ENCODE measurements at places on chromosomes 13 and 19.

- no peak for DNase-seq
These were observed 64.0 kb downstream of the SERP2 start for GRCh38 chr13:44437356-44438233.

DNA sequence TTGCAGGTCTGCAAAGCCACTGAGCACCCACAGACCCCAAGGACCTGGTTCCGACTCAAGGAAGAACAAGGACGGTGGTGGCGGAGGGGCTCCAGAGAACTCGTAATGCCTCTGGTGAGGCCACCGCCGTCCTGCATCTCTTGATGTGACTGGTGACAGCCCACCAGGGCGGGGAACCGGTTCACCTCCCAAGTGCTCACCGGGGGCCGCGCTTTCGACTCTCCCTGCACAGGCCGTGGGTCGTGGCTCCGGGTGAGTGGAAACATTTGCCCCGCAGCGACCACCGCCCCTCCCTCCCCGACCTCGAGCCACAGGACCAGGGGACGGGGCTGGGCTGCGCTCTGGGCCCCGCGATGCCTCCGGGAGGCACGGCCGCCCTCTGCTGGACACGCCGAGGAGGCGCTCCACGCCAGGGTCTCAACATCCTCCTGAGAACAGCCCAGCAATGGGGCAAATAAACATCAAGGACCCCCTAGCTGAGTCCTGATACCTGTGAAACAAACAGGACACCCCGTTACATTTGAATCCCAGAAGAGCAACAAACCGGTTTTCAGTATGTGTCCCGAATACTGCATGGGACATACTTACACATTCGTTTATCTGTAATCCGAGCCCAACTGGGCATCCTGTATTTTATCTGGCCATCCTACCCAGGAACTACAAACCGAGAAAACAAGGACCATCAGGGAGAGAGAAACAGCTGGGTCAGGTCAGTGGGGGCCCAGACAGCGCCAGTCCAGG lies 3.9 kb upstream of the PLPP2 start:
- no peak for DNase-seq

- DNase-seq, result no peak
These were observed at the start of gene SPTBN4 for GRCh38 chr19:40466985-40467734. TSS of gene SPTBN4 (plus strand) at chr19:40467001. CDS start at chr19:40472622, 5,621 bp downstream.

DNA sequence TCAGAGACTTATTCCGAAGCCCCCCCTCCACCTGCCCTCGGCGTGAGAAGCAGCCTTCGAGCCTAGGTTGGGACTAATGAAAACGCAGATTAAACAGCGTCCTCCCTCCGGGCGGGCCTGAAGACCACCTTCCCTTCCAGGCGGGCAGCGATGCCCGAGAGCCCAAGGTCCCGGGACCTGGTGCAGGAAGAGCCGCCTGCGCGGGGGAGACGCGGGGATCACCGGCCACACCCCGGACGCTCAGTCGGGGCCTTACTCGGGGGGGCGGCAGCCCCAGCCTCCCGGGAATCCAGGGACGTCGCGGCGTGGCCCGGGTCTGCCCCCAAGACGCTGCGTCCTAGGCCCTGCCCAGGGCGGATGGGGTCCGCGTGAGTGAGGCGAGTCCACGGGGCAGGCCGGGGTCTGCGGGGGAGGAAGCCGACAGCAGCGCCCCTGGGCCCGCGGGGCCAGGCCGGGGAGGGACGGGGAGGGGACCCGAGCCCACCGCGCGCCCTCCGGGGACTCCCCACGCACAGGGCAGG lies 33.3 kb upstream of the SPACA7 start:
- no peak for DNase-seq

DNA sequence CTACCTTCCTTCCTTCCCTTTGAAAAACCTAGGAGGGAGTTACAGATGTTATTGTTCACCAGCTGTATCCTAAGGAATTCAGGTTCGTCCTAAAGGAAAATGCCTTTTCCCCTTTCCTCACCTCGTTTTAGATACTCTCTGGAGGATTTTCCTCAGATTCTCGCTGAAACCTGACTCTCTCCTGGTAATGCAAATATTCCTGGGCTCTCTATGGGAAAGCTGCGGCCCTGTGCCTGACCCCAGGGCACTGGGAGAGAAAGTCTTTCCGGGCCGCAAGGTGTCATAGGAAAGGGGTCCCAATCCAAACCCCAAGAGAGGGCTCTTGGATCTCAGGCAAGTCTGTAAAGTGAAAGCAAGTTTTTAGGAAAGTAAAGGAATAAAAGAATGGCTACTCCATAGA lies 13.1 kb upstream of the OR1M1 start:
- no peak for DNase-seq

DNA sequence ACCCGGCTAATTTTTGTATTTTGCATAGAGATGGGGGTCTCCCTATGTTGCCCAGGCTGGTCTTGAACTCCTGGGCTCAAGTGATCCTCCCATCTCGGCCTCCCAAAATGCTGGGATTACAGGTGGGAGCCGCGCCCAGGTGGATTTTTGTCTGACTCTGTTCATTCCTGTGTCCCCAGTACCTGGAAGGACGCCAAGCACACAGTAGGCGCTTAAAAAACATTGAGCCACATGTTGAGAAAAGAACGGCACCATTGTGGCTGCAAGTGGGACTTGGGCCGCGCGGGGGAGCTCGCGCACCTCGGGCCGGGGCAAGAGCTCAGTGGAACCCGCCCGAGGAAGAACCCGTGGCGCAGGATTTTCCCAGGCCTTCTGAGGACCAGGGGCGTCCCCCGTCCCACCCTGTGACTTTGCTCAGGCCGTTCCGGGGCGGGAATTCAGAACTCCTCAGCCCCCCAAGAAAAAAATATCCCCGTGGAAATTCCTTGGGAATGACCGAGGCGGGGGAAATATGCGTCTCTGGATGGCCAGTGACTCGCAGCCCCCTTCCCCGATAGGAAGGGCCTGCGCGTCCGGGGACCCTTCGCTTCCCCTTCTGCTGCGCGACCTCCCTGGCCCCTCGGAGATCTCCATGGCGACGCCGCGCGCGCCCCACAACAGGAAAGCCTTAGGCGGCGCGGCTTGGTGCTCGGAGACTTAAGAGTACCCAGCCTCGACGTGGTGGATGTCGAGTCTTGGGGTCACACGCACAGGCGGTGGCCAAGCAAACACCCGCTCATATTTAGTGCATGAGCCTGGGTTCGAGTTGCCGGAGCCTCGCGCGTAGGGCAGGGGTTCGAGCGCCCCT lies 1.4 kb upstream of the ICAM1 start:
- DNase-seq, result no peak

GRCh38 chr19:42204664-42205063 lies 12.8 kb downstream of the DEDD2 start:
- DNase-seq, result no peak

DNA sequence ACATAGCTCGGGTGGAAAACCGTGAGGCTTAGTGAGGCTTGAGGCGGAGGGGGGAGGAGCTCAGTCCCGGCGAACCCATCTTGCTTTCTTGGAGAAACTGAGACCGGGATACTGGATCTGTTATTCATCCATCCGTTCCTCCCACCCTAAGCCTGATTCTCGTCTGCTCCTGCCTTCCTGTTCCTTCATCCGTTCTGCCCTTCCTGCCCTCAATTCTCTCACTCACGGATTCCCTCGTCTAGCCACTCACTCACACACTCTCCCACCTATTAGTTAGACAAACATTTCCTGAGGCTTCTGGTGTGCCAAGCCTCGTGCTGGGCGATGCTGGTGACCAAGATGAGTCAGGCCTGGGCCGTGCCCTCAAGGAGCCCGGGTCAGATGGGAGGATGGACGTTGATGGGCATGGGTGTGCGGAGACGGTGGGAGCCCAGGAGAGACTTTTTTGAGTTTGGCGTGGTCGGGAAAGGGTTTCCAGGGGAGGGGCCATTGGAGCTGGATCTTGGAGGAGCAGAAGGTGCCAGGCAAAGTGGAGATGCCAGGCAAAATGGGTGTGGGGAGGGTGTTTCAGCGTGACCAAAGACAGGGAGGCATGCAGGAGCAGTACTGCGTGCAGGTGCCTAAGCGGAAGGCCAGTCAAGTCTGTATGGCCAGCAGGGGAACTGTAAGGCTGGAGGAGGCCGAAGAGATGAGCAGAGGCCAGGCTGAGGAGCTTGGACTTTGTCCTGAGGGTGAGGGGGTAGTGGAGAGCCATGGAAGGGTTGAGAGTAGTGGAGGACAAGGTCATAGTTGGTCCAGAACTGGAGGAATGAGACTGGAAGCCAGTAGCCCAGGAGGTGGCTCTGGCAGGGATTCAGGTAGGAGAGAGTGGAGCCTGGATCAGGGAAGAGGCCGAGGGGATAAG lies 7.4 kb upstream of the CNFN start:
- no peak for DNase-seq

DNA sequence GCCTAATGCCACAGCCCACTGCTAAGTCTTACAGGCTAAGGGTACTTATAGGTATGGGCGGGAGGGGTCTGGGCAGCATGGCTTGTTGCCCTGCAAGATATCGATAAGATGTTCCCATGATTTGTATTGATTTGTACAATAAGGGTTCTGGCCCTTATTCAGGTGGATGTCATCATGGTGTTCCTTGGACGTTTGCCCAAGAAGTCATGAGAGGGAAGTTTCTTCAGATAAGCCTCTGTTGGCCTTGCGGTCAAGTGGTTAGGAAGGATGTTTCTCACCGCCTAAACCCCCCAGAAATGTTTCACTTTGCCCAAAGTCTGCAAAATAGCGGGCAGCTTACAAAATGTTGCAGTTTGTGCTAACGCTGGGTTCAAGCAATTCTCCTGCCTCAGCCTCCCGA lies 7.3 kb downstream of the PARP4 start:
- no peak for DNase-seq

DNA sequence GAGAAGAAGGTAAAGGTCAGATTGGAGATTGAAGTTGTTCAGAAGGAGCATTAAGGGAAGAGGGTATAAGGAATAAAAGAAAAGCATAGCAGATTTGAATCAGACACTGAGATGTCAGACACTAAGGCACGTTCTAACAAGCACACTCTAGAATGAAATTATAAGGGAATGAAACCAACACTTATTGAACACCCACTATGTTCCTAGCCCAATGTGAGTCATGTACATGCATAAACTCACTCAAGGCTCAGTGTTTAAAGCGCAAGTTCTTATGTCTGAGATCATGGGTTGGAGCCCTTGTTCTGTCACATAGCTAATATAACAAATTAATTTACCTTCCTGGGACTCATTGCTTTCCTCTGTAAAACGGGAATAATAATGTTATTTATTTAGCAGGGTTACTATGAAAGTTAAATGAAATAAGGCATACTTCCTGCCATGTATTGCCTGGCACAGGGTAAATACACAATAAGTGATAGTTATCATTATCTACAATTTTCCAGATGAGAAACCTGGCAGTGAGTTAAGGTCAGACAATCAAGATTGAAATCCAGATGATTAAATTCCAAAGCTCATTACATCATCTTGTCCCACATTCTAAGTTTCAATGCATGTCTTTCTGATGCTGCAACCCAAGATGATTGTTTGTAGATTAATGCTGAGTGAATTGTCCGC lies 68.3 kb upstream of the DACH1 start:
- no peak for DNase-seq

DNA sequence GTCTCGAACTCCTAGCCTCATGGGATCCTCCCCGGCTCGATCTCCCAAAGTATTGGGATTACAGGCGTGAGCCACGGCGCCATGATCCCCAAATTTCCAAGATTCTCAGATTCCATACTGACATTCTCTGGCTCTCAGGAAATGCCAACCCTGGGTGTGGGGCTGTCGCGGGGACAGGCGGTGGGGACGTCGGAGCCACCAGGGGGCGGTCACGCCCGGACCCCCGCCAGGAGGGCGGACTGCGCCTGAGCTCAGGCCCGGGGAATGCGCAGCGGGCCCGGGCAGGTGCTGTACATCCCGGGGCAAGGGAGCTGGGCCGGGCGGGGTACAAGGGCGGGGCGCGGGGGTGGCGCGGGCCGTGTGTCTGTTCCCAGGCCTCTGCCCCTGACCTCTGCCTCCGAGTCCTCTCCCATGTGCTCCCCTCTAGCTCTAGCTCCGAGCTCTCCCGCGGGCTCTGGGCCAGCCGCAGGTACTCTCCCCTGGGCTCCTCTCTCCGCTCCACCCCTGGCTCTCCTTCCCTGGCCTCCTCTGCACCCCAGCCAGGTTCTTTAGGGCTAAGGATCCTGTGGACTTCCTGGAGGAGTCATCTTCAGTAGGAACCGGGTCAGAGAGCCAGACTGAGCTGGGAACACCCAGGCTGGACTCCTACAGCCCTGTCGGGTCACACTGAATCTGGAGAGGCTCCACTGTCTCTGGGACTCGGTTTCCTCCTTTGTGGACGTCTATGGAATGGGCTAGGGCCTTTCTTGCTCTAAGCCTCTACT lies 2.4 kb downstream of the PPP1R13L start:
- no peak for DNase-seq

GRCh38 chr19:8681345-8682029 lies 17.1 kb downstream of the ACTL9 start:
- DNase-seq, result no peak

DNA sequence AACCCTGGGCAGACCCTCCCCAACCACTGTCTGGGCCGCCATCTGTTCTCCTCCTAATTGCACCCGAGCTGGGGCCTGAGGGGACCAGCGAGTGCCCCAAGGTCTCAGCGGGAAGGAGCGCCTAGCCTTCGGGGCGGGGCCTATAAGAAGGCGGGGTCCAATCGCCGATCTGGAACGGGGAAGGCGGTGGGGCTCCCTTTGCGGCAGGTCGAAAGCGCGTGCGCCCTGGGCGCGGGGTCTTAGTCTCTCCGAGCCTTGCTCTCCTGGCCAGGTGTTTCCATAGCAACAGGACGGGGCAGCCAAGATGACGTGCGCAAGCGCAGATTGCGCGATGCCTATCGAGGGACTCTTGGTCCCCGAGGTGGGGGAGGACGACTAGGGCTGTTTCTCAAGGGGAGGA lies 2.8 kb downstream of the MAST1 start:
- no peak for DNase-seq
